Smooth muscle cell of the brain vasculature (primary cell): ENCODE measurements at places on chromosomes 13 and 19.

DNA sequence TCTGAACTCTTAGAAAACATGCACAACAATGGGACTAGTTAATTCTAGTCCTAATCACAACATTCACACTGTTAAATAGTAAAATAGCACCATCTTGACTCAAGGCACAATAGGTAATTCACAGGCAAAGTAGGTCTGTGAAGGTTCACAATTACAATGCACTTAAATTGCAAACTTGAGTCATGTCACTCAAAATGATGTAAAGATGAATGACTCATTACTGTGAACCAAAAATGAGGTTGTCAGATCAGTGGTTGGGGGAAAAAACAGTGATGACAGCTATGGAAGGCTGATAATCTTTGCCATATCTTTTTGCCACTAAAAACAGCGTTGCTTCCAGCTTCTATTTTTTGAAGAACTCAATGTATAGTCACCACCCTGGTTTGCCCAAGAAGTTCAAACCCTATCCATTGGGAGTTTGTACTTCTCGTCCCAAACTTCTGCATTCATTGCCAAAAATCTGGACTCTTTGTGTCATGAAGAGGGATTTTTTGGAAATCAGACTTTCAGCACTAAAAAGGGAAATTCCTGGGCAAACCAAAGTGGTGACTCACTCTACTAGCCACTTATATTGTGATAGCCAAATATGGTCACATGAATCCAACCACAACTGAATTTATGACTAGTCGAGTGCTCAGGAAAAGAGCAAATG lies 200.9 kb upstream of the TMTC4 start:
- peak; percentile 39 for DNase-seq

DNA sequence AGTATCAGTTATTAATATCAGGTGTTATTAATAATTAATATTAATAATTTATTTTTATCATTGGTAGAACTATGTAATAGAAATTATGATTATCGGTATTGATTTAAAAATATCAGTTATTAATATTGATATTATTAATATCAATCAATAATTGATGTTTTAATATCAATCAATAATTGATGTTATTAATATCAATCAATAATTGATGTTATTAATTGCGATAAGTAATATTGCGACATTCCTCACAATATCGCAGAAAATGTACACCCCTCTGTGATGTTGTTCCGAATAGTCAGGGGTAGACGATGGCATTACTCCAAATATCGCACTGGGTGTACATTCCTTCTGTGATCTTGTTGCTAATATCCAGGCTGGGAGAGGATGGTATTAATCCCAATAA lies 3.7 kb upstream of the RGCC start:
- no peak for DNase-seq

DNA sequence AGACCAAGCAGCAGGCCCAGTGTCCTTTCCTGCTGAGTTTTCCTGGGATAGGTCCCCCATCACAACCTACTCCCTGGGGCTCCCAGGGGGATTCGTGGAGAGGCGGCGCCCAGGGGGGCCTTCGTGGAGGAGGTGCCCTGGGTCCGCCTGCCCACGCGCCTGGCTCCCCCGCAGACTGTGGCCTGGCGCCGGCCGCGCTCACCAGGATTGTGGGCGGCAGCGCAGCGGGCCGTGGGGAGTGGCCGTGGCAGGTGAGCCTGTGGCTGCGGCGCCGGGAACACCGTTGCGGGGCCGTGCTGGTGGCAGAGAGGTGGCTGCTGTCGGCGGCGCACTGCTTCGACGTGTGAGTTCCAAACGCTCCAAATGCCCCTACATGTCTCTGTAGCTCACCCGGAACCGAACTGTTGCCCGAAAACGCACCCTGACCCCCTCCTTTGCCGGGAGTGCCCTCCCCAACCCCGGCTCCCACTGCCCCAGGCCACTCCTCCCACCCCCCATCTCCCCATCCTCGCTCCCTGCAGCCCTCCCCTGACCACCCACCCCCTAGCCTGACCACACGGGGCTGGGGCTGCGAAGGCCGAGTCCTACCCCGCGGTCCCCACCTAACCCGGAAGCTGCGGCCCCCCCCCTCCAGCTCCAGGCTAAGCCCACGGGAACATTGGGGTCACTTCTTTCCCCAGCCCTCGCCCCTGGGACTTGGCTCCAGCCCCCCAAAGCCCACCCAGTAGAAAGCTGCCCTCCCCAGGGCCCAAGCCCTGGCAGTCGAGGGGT lies 3.3 kb downstream of the TIMM13 start:
- no peak for DNase-seq

- DNase-seq: no peak
Observed at GRCh38 chr19:3537101-3537437, 1.9 kb upstream of the TEKTIP1 start.

- no peak for DNase-seq
Observed at GRCh38 chr19:2136796-2137195, 14.6 kb downstream of the AP3D1 start.

DNA sequence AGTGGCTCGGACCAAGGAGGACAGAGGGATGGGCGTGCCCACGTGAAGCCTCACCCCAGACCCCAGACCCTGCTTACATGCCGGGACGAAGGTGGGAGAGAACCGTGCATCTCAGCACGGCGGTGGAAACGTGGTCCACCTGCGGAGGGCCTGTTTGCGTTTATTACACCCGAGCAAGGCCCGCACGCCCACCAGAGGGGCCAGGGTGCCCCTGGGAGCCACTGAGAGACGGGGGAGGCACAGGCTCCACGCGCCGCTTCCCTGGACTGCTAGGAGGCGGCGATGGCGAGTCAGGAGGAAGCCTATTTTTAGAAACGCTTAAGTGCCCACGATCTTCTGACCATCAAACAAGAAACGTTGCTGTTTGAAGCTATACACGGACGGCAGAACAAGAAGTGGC lies 80.7 kb downstream of the ATP11A start:
- DNase-seq: no peak

GRCh38 chr13:33629605-33630360 lies 188.2 kb upstream of the RFC3 start:
- no peak for DNase-seq

- DNase-seq: no peak
Observed at GRCh38 chr19:2221918-2222317, 14.2 kb downstream of the PLEKHJ1 start.

- no peak for DNase-seq
Observed at GRCh38 chr19:10618846-10619245, 6.5 kb upstream of the SLC44A2 start.

DNA sequence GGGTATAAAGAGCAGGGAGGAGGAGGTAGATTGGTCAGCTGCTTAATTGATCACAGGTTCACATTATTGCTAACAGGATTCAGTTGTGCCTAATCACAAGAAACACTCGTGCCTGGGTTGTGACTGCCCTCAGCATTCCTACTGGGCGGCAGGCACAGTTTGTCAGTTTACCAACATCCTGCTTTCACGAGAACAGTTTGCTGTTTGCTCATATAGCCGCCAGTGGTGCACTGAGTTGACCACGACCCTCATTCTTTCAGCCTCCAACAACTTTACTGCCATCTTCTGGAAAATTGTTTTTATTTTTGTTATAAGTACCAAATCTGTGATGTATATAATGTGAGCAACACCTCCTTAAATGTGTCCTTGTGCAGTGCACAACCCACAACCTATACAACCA lies 16.2 kb upstream of the IFT88 start:
- no peak for DNase-seq

- DNase-seq: no peak
Observed at GRCh38 chr13:37338726-37339385, 233.4 kb upstream of the CSNK1A1L start.

- no peak for DNase-seq
Observed at GRCh38 chr19:48695743-48696352, at the start of gene FUT2. Gene FUT2 (plus strand): TSS chr19:48695971. CDS start chr19:48702957, 6,986 bp downstream.

DNA sequence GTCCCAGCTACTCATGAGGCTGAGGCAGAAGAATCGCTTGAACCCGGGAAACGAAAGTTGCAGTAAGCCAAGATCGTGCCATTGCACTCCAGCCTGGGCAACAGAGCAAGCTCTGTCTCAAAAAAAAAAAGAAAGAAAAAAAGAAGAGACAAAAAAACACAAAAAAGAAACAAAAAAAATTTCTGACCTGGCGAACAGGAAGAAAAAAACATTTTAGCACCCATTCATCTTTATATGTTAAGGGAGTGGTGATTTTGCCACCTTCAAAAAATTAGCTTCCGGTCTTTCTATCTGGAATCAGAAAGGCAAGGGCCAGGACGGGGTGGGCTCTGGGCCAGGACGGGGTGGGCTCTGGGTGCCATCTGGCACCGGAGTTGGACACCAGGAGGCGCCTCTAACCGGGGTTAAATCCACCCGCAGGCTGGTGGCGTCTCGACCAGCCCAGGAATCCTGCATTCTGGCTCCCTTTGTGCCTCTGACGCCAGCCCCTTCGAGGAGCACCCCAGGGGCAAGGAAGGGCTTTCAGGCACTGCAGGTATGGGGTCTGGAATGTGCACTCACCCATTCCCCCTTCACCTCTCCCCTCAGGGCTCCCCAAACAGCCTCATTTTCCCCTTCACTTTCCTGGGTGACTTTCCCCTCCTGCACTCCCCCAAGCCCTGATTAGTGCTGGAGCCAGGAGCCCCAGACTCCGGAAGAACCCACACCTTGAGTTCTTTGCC lies 10.4 kb upstream of the ZSWIM4 start:
- no peak for DNase-seq
